ENCODE measurements at places on chromosomes 2 and 18. TPM values are rescaled to one million over a fixed set of nuclear protein-coding genes. Genes with fewer than 3 reads are reported as not detected.

- DNase-seq = no peak
Observed at GRCh38 chr2:68577183-68577582, 66.2 kb upstream of the PROKR1 start.

GRCh38 chr2:177251165-177251542 lies 13.4 kb downstream of the NFE2L2 start:
- DNase-seq = no peak

Gene ANKRD62
- total RNA-seq = not detected

Gene DPYSL5
- 4.8 TPM for total RNA-seq

Gene RESP18
- total RNA-seq = not detected

Gene FSIP2
- not detected for total RNA-seq

Gene TTN
- total RNA-seq = 0.88 TPM

DNA sequence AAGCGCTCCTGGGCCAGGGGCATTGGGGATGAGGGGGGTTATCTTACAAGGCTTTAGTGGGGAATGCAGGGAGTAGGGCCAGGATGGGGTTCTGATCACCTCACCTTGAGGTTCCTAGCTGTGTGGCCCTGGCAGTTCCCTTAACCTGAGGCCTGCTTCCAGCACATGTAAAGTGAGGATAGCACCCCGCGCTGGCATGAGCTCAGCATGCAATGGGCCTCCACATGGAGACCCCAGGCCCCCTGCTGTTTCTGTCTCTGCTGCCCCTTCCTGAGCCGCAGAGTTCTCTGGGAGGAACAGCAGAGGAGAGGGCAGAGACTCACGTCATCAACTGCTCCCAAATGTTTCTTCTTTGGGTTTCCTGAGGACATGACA lies 8.6 kb upstream of the TEX51 start:
- DNase-seq = no peak

DNA sequence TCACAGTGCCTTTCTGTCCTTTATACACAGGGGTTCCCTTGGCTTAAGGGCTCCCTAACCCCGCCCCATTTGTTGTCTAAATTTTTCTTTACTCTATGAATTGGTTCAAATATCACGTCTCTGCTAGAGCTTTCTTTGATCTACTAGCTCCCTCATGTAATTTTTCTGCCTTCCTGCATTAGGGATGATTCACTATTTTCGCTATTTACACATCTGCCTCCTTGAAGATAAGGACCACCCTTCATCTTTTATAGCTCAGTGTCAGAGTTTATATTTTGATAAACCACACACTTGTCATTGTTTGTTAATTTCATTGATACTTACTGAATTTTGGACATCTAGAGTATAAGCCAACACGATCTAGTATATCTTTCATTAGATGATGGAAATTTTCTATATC lies 169.2 kb downstream of the LPIN1 start:
- no peak for DNase-seq

GRCh38 chr18:5073026-5073944 lies 123.8 kb downstream of the AKAIN1 start:
- DNase-seq = peak; percentile 76

Gene IL1R1
- not detected for total RNA-seq

DNA sequence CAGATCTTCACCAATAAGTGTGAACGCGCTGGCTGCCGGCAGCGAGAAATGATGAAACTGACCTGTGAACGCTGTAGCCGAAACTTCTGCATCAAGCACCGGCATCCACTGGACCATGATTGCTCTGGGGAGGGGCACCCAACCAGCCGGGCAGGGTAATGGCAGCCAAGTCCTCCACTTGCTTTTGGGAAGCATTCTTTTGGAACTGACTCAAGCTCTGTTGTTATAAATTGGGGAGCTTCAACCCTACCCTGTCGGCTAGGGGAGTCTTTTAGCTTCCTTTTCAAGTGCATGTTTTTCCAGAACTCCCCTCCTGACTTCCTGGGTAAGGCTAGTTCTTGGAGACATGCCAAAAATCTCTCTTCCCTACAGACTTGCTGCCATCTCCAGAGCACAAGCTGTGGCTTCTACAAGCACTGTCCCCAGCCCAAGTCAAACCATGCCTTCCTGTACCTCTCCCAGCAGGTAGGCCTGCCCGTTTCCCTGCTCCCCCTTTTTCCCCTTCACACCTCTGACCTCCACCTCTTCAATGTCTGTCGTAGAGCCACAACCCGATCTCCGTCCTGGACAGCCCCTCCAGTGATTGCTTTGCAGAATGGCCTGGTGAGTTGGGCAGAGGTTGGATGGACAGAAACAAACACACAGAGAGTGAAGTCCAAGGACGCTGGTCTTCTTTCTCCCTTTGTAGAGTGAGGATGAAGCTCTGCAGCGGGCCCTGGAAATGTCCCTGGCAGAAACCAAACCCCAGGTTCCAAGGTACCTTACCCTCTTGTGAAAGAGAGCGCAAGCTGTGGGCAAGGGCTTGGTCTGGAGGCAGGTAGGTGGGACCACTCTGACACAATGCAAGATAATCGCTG lies 1.5 kb downstream of the ZFAND2B start:
- DNase-seq = peak; percentile 56

Gene ASB18
- total RNA-seq = not detected

GRCh38 chr2:27730261-27730662 lies 41.3 kb upstream of the MRPL33 start:
- DNase-seq = no peak

- no peak for DNase-seq
Observed at GRCh38 chr2:4964001-4964540, 728.1 kb upstream of the SOX11 start.

Gene KLHL30
- total RNA-seq = not detected

- DNase-seq = peak; percentile 48
Observed at GRCh38 chr2:177296040-177296439, 31.5 kb upstream of the NFE2L2 start.

Gene PPP4R3B
- total RNA-seq = 24.2 TPM

GRCh38 chr2:83650898-83651297 lies 808.2 kb downstream of the SUCLG1 start:
- no peak for DNase-seq

Gene PLEK
- total RNA-seq = not detected

- no peak for DNase-seq
Observed at GRCh38 chr2:60480089-60480773, 73.2 kb downstream of the BCL11A start.

DNA sequence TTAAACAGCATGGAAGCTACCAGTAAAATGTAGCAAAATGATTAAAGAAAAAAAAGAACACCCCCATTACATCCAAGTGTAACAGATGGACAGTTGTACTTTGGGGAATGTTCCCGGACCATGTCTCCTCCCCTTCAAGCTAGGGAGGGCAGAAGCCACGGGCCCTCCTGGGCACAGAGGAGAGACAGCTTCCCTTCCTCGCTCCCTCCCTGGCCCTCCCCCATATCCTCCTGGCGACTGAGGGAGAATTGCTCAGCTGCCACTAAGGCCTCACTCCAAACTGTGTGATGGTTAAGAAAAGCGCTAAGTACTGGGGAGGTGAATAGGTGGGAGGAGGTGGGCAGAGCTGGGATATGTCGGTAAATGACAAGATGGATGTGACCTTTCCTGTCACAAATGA lies 358.0 kb downstream of the HRH4 start:
- DNase-seq = peak; percentile 99

DNA sequence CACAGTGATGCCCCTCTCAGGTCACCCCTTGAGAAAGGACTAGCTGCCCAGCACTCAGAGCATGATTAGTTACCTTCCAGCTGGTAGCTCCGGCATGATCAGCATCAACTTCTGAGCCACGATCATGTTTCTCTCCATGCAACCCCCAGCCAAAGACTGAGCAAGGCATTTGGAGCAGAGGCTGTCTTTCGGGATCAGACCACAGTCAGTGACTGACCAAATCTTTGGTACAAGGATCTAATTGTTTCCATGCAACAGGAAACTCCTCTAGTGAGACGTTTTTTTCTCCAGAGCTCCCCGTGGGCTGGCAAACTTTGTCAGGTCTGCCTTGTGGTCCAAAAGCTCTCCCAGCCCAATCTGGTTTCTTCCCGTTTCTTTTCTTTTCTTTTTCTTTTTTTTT lies 244.3 kb downstream of the METTL4 start:
- no peak for DNase-seq

DNA sequence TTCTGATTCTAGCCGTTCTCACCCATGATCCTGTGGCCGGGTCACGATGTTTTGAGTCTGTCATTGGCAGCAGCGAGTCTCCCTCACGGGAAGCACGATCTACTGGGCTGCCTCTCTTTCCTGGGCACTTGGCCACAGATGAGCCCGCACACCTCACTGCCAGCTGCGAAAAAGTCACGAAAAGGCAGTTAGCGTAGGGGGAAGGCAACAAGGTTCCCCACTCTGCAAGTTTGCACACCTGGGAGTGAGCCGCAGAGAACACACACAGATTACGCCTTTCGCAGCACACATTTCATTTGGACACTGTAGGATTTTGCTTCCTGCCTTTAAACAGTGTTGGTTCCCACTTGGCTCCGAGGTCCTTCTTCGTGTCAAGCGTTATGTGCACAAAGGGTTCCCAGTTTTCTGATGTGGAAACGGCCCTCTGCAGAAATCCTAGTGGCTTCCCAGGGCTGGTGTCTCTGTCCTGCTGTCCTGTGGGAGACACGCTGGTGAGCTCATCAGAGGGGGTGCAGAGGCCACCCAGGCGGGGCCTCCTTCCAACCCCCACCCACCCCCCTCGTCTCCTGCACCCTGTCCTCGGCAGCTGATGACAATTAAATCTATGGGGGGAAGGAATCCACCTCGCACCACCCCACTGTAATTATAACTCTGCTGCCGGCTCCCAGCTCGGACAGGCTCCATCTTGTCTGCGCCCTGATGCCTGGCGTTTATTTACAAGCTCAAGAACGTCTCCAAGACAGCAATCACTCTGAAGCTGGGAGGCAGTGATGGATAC lies 157.3 kb upstream of the SALL3 start:
- no peak for DNase-seq

DNA sequence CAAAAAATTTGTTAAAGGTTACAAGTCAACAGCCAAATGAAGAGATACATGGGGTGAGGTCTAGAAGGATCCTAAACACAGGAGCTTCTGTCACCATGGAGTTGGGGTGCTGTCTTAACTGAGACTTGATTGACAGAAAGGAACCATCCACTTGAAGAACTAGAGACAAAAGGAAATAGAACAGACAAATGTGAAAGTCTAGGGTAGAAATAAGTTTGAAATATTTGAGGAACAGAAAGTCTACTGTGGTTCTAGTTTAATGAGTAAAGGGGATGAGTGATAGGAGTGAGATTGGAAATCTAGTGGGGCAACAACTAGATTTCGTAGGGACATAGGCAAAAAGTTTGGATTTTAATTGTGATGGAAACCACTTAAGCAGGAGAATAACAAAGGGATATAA lies 18.7 kb downstream of the RBBP8 start:
- DNase-seq = no peak

- DNase-seq = no peak
Observed at GRCh38 chr18:13614641-13615288, 111.6 kb downstream of the FAM210A start.

Gene HOXD12
- total RNA-seq = not detected

Gene GTF2A1L
- total RNA-seq = not detected

Gene POTEJ
- total RNA-seq = not detected

Gene CD207
- total RNA-seq = 0.10 TPM

GRCh38 chr2:232779465-232779864 lies 3.1 kb upstream of the KCNJ13 start:
- DNase-seq = no peak

Gene MAP2
- total RNA-seq = not detected

Gene LRRC30
- total RNA-seq = not detected

Gene ITSN2
- total RNA-seq = 10.3 TPM
